ENCODE measurements at places on chromosomes 6 and 20. TPM values are rescaled to one million over a fixed set of nuclear protein-coding genes. Genes with fewer than 3 reads are reported as not detected.

The SLC17A3 gene
- 0.86 TPM for total RNA-seq

The ROS1 gene
- total RNA-seq: 0.24 TPM

The RAET1G gene
- total RNA-seq: 7.9 TPM

The KHDC1L gene
- total RNA-seq: 0.41 TPM

The SNAP25 gene
- 15.3 TPM for total RNA-seq

The PRR18 gene
- total RNA-seq: 0.29 TPM

The POU3F2 gene
- total RNA-seq: not detected

The TCF19 gene
- total RNA-seq: 15.3 TPM

The MACROD2 gene
- 0.51 TPM for total RNA-seq

The CTCFL gene
- 0.04 TPM for total RNA-seq

The FHL5 gene
- not detected for total RNA-seq

The TRIM40 gene
- total RNA-seq: not detected

The PDE10A gene
- total RNA-seq: 27.4 TPM

The SUMO4 gene
- not detected for total RNA-seq

Measured in A549 treated with dexamethasone at 1 μM for 4 hours (cell line).